H9 (cell line): ENCODE measurements at places on chromosomes 3 and 15. TPM values are rescaled to one million over a fixed set of nuclear protein-coding genes. Genes with fewer than 3 reads are reported as not detected.
A peak's percentile ranks its signal among the peaks of the same experiment; 100 is the strongest.

GRCh38 chr3:158103081-158103886 is 2.9 kb downstream of the SHOX2 start:
- peak; percentile 54 for DNase-seq

DNA sequence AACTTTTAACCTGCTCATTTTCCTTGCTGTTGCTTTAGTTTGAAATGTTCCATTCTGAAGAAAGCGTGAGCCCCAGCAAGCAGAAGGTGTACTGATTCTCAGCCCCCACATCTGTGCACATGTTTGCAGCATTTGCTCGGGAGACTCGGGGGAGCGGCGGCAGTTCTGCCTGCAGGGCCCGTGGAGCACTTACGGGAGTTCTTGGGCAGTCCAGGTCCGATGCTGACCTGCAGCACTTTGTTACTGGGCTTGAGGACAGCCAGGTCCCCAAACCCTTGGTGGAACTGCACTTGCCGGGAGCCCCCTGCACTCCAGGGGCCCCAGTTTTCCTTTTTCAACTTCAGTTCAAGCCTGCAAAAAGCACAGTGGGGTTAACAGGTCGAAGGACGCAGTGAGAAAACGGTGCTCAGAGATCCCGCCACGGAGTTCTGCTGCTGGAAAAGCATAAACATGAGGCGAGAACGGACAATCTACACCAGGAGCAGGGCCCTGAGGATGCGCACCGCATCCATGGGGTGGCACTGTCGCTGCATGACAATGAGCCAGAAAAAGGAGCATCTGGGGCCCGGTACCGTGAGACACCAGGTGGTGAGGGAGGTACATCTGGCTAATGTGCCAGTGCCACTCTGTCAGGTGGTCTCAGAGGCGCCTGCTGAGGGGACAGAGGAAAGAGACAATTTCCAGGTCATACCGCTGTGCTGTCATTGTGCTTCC is 45.6 kb upstream of the LDHAL6B start:
- DNase-seq, result peak; percentile 83

DNA sequence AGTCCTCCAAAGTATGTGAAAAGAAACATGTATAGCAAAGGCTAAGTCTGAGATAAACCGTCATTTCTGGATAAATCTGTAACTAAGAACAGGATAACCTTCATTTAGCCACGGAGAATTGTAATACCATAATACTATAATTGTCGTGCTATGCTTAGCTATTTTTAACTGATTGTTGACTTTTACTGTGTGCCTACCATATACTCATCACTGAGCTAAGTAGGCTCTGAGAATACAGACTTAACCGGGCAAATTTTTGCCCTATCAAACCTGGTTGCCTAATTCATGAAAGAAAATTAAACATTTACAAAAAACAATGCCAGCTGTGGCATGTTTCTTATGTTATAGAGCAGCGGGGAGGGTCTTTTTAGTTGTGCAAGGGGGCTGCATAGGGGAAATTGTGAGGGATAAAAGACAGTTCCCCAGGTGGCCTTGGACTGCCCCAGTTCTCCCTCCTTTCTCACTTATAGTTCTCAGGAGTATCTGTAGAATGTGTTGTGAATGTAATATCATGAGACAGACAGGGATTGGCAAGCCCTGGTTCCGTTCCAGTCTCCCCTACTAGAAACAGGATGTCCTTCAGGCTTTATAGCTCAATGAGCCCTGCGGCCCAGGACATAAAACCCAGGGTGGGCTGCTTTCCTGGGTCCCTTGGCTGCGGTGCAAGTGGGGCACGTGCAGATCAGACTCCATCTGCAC is 318.5 kb downstream of the GBE1 start:
- DNase-seq, result no peak

DNA sequence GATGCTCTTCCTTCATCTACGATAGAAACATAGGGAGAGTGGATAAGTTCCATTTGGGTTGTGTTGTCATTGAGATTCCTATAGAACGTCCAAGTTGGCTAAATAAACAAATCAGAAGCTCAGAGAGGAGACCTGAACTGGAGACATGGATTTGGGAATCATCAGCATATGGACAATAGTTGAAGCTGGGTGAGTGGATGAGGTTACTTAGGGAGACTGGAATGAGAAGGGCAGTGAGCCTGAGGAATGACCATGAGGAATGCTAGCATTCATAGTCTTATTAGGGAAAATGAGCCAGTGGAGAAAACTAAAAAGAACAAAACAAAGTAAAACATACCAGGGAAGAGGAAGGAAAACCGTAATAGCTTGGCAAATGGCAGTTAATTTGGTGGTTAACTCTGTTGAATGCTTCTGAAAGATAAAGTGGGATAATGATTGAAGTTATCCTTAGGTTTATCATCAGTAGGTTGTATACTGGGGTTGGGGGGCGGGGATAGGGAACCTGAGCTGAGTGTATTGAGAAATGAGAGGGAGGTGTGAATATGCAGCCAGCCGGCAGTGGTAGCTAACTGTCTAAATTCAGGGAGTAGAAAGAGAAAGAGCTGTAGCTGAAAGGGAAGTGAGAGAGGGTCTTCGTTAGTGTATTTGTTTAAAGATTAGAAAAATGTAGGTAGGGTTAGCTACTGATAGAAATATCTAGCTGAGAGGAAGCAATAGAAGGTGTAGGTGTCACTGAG is 74.6 kb downstream of the ARHGEF26 start:
- no peak for DNase-seq

GRCh38 chr15:96053781-96054428 is 276.6 kb upstream of the NR2F2 start:
- DNase-seq, result peak; percentile 45

- DNase-seq, result no peak
These were observed 75.3 kb upstream of the LEKR1 start for GRCh38 chr3:156750874-156751245.

DNA sequence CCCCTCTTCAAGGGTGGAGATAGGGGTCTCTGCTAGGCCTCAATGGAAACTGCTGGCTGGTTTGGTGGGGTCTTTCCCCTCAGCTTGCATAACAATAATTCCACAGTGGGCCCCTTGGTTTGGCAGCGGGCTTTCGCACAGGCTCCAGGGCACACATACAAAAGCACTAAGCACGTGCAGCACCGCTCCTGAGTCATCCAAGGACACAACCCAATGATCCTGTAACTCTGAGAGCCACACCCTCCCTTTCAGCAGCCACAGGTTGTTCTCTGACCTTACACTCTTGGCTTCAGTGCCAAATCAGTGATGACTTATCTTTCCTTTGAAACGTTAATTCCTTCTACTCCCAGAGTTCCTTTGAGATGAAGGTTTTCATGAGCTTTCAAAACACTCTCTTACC is 41.7 kb downstream of the DAPK2 start:
- no peak for DNase-seq

DNA sequence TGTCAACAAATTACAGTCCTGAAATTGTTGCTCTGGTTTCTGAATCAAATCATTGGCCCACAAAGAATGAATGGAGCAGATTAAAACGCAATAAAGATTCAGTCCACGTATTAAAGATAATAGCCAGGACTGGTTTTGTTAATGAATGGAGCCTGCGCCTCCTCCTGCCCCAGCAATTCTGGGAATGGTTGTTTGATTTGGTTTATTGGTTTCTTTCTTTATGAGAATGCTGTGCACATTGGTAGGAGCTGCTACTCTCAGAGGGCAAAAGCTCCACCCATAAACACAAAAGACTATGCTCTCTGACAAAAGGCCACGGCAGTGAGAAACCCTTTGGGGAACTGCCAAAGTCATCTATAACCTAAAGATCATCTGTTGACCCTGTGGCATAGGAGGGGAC is 261.1 kb downstream of the ABHD5 start:
- no peak for DNase-seq

- no peak for DNase-seq
These were observed 282.7 kb upstream of the C2CD4B start for GRCh38 chr15:62447742-62448141.

GRCh38 chr3:105415951-105416350 is 49.2 kb downstream of the ALCAM start:
- DNase-seq, result no peak

GRCh38 chr3:11014253-11014652 is 21.7 kb downstream of the SLC6A1 start:
- DNase-seq, result no peak

DNA sequence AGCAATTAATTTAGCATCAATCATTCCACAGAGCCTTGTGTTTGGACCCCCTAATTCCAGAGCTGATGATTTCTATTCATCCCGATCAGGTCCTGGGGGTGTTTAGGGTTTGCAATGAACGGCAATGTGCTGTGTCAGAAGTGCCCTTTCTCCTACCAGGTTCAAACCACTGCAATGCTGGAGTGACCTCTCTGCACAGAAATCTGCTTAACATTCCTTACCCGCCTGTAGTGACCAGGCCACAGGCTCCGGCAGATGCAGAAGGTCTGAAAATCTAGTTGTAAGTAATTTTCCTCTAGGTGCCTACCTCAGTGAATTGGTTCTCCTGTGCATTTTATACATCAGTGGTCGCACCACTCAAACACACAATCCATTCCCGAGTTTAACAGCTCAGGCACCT is 725.3 kb upstream of the CFAP20DC start:
- DNase-seq, result no peak

DNA sequence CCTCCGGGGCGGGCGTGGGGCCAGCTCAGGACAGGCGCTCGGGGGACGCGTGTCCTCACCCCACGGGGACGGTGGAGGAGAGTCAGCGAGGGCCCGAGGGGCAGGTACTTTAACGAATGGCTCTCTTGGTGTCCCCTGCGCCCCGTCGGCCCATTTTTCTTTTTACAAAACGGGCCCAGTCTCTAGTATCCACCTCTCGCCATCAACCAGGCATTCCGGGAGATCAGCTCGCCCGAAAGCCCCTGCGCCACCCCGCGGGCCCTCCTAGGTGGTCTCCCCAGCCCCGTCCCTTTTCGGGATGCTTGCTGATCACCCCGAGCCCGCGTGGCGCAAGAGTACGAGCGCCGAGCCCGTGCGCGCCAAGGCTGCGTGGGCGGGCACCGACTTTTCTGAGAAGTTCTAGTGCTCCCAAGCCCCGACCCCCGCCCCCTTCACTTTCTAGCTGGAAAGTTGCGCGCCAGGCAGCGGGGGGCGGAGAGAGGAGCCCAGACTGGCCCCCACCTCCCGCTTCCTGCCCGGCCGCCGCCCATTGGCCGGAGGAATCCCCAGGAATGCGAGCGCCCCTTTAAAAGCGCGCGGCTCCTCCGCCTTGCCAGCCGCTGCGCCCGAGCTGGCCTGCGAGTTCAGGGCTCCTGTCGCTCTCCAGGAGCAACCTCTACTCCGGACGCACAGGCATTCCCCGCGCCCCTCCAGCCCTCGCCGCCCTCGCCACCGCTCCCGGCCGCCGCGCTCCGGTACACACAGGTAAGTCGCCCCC is at the start of gene THBS1:
TSS of gene THBS1 (plus strand) at position 595 of the 757 bp plus-strand sequence. CDS start 779 bp downstream, outside the sequence.
- DNase-seq, result peak; percentile 96

GRCh38 chr3:16247282-16248061 is 17.3 kb downstream of the DPH3 start:
- DNase-seq, result peak; percentile 79

GRCh38 chr3:57956119-57956832 is 51.9 kb upstream of the FLNB start:
- no peak for DNase-seq

- DNase-seq, result peak; percentile 83
These were observed 18.1 kb upstream of the SCN10A start for GRCh38 chr3:38834110-38834509.

DNA sequence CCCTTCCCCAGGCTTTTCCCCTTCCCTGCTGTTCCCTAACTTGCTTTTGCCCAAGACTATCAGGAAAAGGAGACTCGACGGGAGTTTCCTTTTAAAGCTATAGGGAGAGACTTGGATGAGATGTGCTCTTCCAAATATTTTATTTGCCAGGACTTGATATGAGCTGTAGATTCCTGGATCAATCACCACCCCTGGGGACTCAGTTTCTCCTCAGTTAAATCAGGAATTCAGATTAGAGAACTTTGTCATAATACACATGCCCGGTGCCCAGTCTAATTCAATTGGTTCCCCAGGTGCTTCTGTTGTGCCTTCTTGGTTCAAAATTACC is 46.6 kb downstream of the SMAD6 start:
- DNase-seq, result no peak

- DNase-seq, result peak; percentile 58
These were observed at the start of gene CGNL1 for GRCh38 chr15:57375827-57376695. TSS of gene CGNL1 (plus strand) at chr15:57376505. CDS start at chr15:57438000, 61,495 bp downstream.

GRCh38 chr15:78684657-78685056 is 43.6 kb upstream of the CHRNB4 start:
- no peak for DNase-seq

DNA sequence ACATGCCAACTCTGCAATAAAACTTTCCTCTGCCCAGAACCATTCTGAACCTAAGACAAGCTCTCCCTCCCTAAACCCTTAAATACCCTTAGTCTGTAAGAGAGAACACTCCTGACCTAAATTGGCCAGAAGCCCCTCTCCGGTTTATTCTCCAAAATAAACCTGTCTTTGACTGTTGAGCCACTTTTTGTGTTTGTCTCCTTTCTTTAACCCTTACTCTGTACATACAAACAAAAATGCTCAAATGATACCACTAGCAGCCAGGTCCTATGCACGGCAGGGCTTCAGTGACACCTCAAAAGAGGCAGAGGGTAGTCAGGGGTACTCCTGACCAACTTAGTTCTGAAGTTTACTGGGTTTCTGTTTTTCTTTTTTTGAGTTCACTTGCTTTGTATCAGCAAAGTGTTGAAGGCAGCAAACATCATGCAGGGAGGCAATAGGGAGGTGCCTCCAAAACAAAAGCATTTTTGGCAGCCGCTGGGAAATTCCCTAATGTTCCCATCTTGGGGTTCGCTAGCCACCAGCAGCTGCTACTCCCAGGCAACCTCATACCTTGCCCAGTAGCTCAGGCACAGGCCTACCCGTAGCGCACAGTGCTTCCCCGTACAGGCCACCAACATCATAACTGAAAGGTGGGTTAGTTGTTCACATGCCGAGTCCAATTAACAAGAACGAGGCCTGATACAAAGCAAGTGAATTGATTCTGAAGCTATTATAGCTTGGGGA is 62.9 kb upstream of the GCNT3 start:
- no peak for DNase-seq

GRCh38 chr15:38300395-38300794 is 47.8 kb downstream of the SPRED1 start:
- no peak for DNase-seq

GRCh38 chr3:42613462-42613861 is 13.0 kb downstream of the NKTR start:
- DNase-seq, result no peak

PLCL2 gene
- total RNA-seq, result 30.5 and 32.1 TPM in 2 replicates

TYRO3 gene
- 118 and 124 TPM in 2 replicates for total RNA-seq

TPRG1 gene
- total RNA-seq, result 0.20 and 0.66 TPM in 2 replicates

C3orf18 gene
- total RNA-seq, result 5.5 and 7.1 TPM in 2 replicates

GPR62 gene
- 0.13 and 0.33 TPM in 2 replicates for total RNA-seq

GOLGA6D gene
- 0.35 and 0.37 TPM in 2 replicates for total RNA-seq

FMN1 gene
- total RNA-seq, result 1.9 and 2.0 TPM in 2 replicates

CCNB2 gene
- 119 and 122 TPM in 2 replicates for total RNA-seq
